Tongue (tissue), 3 donors: ENCODE measurements at places on chromosomes 13 and 19. TPM values are rescaled to one million over a fixed set of nuclear protein-coding genes. Genes with fewer than 3 reads are reported as not detected.

- no peak for DNase-seq
Measured at GRCh38 chr13:95403349-95404140, 102.3 kb upstream of the ABCC4 start.

DNA sequence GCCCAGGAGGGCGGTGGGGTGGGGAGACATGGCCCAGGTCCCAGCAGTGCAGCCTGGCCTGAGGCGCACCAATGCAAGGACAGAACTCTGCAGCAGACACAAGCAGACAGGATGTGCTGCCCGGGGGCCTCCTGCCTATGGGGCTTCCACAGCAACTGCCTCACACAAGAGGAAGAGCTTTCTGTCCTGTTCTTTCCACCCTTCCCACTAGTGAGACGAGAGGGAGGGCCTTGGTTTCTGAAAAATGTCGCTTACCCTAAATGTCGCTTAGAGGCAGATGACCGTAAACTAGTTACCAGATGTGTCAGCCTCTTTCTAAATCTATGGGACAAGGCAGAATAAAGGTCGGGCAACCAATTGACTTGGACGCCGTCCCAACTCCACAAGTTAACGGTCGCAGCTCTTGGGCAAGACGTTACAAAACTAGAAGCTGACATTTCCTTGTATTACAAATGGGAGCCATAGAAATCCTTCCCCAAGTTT is at the start of gene LAIR1:
Gene LAIR1, minus strand, starts transcription at position 157 of the 483 bp plus-strand sequence. Its CDS starts 127 bp downstream, at position 30.
- DNase-seq = peak; percentile 4

DNA sequence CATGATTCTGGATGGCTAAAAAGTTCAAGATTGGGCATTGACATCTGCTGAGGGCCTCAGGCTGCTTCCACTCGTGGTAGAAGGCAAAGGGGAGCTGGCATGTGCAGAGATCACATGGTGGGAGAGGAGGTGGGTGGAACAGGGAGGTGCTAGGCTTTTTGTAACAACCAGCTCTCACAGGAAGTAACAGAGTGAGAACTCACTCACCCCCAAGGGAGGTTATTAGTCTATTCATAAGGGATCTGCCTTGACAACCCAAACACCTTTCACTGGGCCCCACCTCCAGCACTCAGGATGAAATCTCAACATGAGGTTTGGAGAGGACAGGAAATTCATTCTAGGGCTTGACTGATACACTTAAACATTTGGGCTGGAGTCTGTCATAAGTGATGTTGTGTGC is 197.7 kb upstream of the RNF113B start:
- DNase-seq = no peak

DNA sequence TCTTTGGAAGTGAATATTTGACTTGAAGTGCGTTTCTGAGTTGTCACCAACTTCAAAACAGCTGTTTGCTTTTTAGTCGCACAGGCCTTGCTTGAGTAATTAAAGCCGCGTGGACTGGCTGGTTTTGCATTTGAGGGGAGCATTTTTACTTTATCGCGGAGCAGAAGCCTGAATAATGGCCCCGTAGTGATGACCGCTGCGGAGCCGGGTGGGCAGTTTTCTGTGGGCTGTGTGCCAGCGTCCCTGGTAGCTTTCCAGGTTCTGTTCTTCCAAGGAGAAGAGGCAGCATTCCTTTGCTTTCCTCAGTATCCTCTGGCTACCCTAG is 1.1 kb downstream of the NAA16 start:
- peak; percentile 66 for DNase-seq

- no peak for DNase-seq
Measured at GRCh38 chr13:106468207-106468606, 67.3 kb downstream of the EFNB2 start.

DNA sequence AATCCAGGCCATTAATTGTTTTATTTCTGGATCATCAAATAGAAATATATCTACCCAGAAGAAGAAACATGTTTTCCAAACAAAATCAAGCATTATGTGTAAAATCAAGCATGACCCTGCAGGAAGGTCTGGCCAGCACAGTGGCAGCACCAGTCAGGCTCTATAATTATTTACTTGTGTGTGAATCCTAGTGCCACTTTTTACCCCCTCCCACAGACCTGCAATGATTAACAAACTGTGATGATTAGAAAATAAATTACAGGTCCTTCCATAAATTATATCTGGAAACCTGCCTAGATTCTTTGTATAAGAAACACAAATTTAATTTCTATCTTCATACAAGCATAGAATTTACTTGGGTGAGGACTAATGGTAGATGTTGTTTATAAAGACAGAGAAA is 186.1 kb downstream of the GPC6 start:
- no peak for DNase-seq

DNA sequence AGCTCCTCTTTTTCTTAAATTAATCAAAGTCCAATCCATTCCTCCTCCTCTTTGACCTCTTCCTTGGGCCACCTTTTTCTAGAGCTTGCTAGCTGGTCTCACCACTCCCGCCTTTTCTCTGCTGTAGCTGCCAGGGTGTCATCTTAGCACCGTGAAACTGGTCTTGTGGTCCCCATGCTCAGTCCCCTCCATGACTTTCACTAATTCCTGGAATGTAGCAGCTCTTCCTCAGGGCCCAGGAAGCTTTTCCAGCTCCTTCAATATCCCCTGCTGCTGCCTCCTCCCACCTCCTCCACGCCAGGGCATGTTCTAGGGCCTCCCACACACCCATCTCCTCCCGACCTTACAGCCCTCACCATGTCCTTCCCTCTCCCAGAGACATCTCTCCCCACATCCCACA is 222.2 kb downstream of the MYO16 start:
- peak; percentile 15 for DNase-seq

DNA sequence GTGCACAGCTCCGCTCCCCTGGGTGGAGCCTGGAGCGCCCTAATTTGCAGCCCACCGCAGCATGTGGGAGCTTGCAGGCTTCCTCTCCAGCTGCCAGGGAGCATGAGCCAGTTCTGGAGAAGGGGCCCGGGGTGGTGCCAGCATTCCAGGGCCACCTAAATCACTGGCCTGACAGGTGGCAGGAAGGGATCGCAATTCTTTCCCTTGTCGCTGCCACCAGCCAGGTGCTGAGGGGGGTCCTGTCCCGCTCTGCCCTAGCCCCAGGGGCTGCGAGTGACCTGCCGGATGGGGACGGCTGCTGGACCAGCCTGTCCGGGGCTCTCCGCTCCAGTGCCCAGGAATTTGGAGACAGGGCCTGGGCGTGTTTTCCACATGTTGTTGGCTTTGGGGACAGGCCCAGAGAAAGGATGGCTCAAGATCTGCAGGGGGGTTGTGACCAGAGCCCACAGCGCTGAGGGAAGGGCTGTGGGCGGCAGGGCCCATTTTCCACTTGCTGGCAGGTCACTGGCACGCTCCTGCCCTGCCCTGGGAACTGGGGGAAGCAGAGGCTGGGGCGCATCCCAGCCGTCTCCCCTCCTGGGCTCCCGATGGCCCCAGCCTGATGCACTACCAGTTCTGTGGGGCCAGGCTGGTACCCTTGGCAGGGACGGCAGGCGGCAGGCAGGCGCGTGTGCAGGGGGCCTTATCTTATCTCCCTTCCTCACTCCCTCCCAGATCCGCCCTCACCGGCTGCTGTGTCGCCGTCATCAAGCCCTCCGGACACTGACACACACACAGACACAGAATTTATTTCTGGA is 9.5 kb downstream of the NDUFA11 start:
- DNase-seq = peak; percentile 46

DNA sequence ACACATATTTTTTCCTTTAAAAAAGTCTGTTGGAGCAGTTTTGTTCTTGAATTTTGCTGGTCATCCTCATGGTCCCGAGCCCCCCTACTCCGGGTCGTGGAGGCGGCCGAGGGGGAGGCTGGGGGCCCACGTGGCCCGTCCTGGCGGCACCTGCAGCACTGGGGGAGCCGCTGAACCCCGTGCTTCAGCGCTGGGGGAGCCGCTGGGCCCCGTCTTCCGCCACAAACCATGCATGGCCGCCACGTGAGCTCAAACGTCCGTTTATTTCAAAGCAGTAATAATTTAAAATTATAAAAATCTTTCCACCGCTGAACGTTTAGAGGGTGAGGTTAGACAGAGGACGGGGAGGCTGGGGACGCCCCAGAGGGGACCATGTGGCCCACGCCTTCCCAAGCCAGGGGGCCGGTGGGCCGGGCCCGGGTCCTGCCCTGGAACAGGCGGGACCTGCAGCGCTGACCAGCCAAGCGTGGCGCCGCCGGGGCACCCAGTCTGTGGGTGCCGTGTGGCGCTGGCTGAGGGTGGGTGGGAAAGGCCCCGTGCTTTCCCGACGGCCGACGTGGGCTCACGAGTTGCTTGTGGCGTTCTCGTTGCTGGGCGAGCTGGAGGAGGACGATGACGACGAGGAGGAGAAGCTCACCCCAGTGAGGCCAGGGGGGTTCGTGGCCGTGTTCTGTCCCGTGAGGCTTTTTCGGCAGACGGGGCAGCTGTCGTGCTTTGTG is 8.0 kb downstream of the FGF22 start:
- no peak for DNase-seq

DNA sequence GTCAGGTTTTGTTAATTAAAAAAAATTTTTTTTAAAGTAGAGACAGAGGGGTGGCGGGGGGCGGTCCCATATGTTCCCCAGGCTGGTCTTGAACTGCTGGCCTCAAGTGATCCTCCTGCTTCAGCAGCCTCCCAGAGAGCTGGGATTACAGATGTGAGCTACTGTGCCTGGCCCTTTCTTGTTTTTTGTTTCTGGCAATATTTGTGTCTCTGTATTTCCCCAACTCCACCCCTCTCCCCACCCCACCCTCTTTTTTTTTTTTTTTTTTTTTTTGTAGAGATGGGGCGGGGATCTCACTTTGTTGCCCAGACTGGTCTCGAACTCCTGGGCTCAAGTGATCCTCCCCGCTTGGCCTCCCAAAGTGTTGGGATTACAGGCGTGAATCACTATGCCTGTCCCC is 600 bp upstream of the CAPN12 start:
- DNase-seq = no peak

DNA sequence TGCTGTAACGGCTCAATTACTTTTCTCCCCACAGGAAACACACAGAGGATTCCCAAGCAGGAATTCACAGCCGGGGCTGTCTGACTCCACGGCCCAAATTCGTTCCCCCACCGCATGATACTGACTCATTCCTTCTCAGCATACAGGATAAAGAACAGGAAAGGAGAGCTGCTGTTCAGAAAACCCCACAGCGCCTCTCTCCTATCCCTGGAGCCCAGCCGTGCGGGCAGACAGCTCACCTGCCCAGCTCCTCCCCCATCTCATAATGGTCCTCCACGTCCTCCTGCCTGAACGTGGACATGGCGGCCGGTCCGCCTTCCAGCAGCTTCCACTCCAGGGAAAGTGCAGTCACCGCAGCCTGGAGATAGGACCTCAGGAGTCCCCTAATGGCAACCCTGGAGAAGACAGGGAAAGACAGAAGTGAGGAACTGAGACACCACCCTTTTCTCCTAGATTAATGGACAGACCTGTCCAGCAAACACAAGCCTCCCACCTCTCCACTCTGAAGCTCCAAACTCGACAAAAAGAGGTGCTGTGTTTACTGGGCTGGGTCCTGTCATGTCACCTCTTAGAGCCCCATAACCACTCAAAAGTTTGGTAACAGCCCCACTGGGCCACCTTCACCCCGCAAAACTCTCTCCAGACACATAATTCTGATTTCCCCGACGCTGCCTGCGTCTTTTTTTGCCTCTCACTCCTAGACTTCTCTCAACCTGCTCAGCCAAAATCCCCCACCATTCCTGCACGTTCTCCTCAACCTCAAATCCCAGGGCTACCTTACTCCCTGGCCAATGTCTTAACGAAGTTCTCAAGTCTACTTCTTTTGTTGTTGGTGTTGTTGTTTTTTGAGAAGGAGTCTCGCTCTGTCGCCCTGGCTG is 1.2 kb downstream of the DAPK3 start:
- DNase-seq = peak; percentile 53

GRCh38 chr13:113851480-113851803 is 12.4 kb downstream of the GAS6 start:
- no peak for DNase-seq

DNA sequence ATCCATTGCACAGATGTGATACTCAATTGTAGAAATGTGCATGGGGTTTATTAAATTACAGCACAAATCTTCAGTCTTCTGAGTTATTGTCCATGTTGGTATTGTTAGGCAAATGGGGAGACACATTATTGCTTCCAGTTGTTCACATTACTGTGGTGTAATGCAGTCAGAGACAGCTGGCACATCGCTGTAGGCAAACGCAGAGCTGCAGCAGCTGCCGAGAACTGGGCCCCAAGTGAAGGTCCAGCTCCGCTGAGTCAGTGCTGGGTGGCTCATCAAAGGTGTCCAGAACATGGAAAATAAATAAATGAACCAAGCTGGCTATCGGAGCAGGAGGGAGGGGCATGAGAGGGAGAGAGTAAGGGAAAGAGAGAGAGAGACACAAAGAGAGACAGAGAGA is 299.1 kb upstream of the OBI1 start:
- peak; percentile 75 for DNase-seq

GRCh38 chr19:6930190-6930589 is 42.8 kb downstream of the ADGRE1 start:
- no peak for DNase-seq

- peak; percentile 93 for DNase-seq
Measured at GRCh38 chr13:20814224-20814910, 40.6 kb upstream of the EEF1AKMT1 start.

DNA sequence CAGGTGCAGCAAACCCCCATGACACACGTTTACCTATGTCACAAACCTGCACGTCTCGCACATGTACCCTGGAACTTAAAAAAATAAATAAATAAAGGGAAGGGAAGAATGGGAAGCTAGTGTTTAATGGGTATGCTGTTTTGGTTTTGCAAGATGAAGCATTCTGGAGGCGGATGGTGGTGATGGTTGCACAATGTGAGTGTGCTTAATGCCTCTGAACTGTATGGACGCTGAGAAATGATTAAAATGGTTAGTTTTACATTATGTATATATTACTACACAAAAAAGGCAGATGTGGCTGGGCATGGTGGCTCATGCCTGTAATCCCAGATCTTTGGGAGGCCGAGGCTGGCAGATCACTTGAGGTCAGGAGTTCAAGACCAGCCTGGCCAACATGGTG is 17.8 kb downstream of the NFILZ start:
- DNase-seq = no peak

- DNase-seq = no peak
Measured at GRCh38 chr13:94192431-94192975, 287.0 kb downstream of the DCT start.

GRCh38 chr19:23769691-23770468 is 11.2 kb upstream of the ZNF681 start:
- DNase-seq = no peak

DNA sequence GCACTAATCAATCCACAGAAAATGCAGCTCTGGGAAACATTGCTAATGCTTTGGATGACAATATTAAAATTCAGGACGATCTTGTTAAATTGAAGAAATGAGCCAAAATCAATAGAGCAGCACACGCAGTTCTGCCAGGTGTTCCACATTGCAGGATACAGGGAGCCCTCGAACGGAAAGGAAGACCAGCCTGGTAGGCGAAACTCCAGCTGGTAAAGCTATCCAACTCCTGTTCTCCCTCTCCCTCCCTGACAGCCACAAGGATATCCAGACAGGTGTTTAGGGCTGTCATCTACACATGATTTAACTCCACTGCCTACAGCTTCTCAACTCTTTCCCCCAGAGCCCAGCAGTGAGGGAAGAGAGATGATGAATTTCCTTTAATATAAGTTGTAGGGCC is 67.7 kb downstream of the EPSTI1 start:
- peak; percentile 46 for DNase-seq

GRCh38 chr13:109738298-109738746 is 48.1 kb downstream of the IRS2 start:
- DNase-seq = no peak

The NUFIP1 gene
- 4.3 TPM for total RNA-seq

The LILRA6 gene
- not detected for total RNA-seq

The PEAK3 gene
- not detected for total RNA-seq

The FAM216B gene
- not detected for total RNA-seq

The ZNF490 gene
- total RNA-seq = 6.1 TPM

The ADPRHL1 gene
- total RNA-seq = 130 TPM
